ENCODE measurements at places on chromosomes 5 and 9.
A peak's percentile ranks its signal among the peaks of the same experiment; 100 is the strongest.

DNA sequence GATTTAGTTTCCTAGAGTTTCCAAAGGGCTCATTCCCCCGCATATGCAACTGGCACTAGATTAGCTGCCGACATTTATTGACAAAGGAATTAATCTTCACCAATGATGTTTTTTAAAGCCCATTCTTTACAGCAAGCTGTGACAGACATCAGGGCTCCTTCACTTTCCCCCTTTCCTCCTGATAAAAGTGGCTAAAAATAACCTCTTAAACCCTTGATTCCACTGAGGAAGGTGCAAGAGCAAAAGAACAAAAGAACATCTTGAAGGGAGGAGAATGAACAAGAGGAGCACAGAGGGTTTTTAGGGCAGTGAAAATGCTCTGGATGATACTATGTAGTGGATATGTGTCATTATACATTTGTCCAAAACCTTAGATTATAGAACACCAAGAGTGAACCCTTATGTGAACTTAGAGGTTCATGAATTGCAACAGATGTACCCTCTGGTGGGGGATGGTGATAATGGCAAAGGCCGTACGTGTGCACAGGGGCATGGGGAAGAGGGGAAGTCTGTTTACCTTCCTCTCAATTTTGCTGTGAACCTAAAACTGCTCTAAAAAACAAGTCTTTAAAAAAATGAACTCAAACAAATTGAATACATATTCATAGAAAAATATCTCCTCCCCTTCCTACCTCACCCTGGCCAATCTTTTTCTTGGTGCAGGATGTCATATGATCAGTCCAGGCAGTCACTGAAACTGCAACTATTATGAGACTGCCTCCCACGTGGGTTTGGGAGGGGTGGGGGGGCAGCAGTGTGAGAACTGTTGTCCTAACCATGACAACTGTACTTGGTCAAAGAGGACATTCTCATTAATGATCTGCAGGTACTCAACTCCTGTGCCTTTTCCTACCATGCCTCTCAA is 83.0 kb downstream of the MARCHF3 start:
- DNase-seq: no peak

GRCh38 chr9:21404146-21404545 is 4.8 kb upstream of the IFNA8 start:
- no peak for DNase-seq

GRCh38 chr5:36236801-36237200 is 4.9 kb downstream of the NADK2 start:
- no peak for DNase-seq

DNA sequence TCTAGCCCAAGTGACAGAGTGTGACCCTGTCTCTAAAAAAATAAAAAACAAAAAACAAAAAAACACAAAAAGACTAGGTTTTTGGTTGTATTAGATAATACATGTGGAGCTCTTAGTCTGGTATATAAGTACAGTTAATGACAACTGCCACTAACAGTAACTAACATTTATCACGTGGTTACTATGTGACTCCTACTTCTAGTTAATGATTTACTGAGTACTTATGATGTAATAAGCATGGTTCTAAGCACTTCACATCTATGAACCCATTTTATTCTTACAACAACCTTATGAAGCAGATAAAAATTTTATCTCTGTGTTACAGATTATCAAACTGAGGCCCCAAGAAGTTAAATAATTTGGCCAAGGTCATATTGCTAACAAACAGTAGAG is 6.1 kb upstream of the TMEFF1 start:
- DNase-seq: no peak

GRCh38 chr5:171867786-171868185 is 82.2 kb downstream of the SMIM23 start:
- no peak for DNase-seq

GRCh38 chr5:134289509-134290113 is 63.7 kb upstream of the PPP2CA start:
- DNase-seq: peak; percentile 30

- no peak for DNase-seq
Observed at GRCh38 chr5:87029951-87030350, 237.7 kb upstream of the RASA1 start.

GRCh38 chr5:69209602-69210001 is 20.2 kb downstream of the CENPH start:
- no peak for DNase-seq

DNA sequence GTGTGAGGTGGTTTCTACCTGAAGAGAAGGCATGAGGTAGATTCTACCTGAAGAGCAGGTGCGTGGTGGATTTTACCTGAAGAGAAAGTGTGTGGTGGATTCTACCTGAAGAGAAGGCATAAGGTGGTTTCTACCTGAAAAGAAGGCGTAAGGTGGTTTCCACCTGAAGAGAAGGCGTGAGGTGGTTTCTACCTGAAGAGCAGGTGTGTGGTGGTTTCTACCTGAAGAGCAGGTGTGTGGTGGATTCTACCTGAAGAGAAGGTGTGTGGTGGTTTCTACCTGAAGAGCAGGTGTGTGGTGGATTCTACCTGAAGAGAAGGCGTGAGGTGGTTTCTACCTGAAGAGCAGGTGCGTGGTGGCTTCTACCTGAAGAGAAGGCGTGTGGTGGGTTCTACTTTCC is 192.8 kb downstream of the MED10 start:
- DNase-seq: no peak

DNA sequence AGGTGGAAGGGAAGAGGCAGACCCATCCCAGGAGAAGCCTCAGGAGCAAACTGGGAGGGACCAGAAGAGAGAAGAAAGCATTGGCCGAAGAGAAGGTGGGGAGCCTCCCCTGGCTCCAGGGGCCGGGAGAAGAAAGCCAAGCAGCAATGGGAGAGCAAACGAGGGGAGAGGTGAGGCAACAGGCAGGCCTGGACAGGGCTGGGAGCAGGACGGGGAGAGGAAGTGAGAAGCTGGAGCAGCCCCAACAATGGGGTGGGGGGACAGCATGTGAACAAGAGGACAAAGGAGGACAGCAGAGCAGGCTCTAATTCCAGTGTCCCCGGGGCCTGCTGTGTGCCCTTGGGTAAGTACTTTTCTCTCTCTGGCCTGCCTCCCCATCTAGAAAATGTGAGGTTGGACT is 115.3 kb downstream of the PSD2 start:
- no peak for DNase-seq

- DNase-seq: no peak
Observed at GRCh38 chr9:79280691-79281090, 291.1 kb upstream of the TLE4 start.

GRCh38 chr5:180596668-180597231 is 5.5 kb upstream of the SCGB3A1 start:
- no peak for DNase-seq

GRCh38 chr5:179301796-179302195 is 43.5 kb downstream of the ADAMTS2 start:
- DNase-seq: no peak

DNA sequence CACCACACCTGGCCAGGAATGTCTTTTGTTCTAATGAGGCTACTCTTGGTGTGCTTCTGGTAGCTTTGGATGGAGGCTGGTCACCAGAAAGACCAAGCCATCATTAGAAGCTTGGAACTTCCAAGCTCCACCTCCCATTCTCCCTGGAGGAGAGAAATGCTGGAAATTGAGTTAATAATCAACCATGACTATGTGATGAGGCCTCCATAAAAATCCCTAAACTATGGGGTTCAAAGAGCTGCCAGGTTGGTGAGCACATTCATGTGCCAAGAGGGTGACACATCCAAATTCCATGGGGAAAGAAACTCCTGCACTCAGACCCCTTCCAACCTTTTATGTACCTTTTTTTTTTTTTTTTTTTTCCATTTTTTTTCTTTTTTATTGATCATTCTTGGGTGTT is 105.5 kb upstream of the SPATA31C2 start:
- DNase-seq: no peak

DNA sequence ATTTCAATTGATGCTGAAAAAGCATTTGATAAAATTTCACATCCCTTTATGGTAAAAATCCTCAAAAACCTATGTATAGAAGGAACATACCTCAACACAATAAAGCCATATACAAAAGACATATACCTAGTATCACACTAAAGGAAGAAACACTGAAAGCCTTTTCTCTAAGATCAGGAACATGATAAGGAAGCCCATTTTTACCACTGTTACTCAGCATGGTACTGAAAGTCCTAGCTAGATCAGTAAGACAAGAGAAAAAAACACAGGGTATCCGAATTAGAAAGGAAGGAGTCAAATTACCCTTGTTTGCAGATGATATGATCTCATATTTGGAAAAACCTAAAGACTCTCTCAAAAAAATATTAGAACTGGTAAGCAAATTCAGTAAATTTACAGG is 350.2 kb upstream of the PDE4D start:
- no peak for DNase-seq

DNA sequence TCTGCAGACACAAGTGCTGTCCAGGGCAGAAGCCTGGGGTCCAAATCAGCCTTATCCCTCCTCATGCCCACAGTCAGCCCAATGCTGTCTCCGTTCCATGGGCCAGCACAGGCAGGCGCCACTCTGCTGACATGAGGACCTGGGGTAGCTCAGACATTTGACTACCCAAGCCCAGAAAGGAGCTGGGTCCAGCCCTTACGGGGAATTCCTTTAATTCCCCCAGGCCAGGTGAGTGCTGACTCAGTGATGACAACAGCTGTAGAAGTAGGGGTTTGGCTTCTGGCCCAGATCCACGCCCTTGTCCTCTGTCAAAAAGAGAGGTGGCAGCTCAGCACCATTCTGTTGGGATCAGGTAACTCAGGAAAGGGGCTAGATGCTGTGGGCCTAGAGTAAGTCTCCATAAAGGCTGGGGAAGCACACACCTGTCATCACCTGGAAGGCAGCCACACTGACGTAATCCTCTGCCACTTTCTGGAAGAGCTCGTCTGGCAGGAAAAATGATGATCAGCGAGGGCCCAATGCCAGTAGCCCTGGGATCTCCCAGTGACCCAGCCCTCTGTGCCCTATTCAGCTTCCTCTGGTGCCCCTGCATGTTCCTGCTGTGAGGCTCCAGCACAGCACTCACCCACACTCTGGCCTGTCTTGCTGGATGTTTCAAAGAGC is 1.9 kb downstream of the RAB24 start:
- no peak for DNase-seq

GRCh38 chr5:36881807-36882206 is 5.2 kb downstream of the NIPBL start:
- DNase-seq: no peak

DNA sequence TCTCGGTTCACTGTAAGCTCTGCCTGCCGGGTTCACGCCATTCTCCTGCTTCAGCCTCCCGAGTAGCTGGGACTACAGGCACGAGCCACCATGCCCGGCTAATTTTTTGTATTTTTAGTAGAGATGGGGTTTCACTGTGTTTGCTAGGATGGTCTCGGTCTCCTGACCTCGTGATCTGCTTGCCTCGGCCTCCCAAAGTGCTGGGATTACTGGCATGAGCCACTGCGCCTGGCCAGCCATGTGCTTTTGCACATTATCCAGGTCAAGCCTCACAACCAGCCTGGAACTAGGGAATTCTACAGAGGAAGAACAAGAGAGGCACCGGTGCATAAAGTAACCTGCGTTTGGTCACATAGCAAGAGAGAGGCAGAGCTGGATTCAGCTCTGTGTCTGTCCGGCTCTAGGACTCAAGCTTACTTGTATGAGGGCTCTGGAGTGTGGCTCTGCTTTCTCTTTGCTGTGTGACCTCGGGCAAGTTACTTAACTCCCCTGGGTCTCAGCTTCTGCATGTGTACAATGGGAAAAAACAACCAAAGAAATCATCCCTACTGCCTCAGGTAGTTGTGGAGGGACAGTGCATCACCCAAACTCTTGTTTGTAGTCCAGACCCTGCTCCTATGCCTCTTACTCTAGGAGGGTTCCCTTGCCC is 6.3 kb downstream of the FGF18 start:
- no peak for DNase-seq

- DNase-seq: no peak
Observed at GRCh38 chr5:149280124-149280523, 8.5 kb downstream of the AFAP1L1 start.

- DNase-seq: peak; percentile 62
Observed at GRCh38 chr5:142655339-142656267, 30.3 kb downstream of the FGF1 start.

- DNase-seq: no peak
Observed at GRCh38 chr9:113956901-113957300, 80.8 kb downstream of the ZNF618 start.

DNA sequence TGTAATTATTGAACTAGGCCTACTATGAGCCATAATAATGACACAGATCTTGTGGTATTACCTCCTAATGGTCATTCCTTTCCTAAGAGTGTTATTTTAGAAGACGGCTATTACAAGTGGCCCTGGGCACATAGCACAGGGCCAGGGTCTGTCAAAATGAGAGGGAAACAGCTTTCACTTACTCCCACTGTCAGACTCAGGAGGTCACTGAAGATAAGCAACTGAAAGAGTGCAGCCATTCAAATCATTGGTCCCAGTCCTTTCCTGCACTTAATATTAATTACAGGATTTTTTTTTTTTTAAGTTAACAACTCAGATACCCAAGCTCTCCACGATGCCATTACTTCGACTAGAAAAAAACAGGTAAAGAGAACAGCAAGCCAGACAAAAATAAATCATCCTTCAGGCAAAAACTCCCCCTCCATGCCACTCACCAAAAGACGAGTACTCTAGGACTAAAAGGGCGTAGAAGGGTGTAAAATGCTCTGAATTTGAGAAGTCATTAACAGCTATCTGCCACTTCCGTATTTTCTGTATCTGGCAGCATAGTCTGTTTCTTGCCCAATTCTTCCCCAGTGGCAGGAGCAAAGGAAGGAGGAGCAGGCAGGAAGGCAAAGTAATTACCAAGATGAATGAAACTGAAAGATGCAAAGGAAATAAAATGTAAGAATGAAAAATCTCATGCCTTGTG is 87.4 kb downstream of the ZNF608 start:
- DNase-seq: no peak

DNA sequence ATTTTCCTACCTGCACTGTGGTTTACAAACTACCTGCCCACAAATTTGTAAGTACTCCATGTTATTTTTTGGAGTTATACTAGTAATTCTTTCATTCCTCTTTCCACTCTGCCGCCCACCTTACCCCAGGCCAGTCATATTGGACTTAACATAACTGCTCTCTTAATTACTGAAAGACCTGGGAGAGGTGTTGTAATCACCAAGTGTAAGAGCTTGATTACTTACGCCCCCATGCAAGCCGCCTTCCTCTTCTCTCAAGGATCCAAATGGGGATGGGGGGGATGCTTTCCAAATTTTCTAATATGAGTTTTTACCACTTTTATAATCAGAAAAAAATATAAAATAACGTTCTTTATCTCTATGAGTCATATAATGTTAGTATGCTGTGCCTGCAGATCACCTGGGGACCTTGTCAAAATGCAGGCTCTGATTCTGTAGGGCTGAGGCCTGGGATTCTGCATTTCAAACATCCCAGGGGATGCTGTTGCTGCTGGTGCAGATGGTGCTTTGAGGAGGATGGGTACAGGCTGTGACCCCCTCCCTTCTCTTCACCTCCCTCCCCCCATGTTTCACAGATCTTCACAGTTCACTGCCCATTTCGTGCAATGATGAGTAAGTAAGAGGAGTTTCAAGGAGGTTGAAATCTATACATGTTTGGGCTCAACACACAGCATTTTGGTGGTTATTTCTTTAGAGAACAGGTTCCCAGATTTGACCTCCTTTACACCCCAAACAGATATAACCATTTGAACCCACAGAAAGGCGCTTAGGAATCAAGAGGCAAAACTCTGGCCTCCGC is 87.3 kb downstream of the SEC61B start:
- DNase-seq: no peak

- DNase-seq: no peak
Observed at GRCh38 chr9:14247577-14247976, 66.4 kb downstream of the NFIB start.

GRCh38 chr5:12125895-12126294 is 221.6 kb upstream of the CTNND2 start:
- no peak for DNase-seq

Data from effector memory CD8-positive, alpha-beta T cell (primary cell).